ENCODE measurements at places on chromosomes 7 and 10. TPM values are rescaled to one million over a fixed set of nuclear protein-coding genes. Genes with fewer than 3 reads are reported as not detected.

GRCh38 chr7:45910855-45911254 is 10.2 kb downstream of the IGFBP3 start:
- no peak for DNase-seq

- DNase-seq = no peak
Measured at GRCh38 chr7:71454981-71455380, 323.0 kb downstream of the GALNT17 start.

- DNase-seq = peak; percentile 54
Measured at GRCh38 chr7:43834463-43835251, 34.7 kb downstream of the MRPS24 start.

Gene LIPJ
- not detected for total RNA-seq

Gene ZNF775
- 10.5 TPM for total RNA-seq

DNA sequence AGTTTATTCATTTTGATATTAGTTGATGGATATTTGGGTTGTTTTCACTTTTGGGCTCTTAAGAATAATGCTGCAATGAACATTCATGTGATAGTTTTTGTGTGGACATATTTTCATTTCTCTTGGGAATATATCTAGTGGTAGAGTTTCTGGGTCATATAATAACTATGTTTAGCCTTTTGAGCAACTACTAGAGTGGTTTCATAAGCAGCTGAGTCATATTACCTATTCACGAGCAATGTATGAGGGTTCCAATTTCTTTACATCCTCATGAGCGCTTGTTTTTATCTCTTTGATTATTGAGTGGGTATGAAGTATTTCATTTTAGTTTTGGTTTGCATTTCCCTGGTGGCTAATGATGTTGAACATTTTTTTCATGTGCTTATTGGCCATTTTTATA is 182.6 kb downstream of the PON1 start:
- DNase-seq = no peak

Gene PLCE1
- 0.50 TPM for total RNA-seq

Gene AKR1C3
- total RNA-seq = not detected

DNA sequence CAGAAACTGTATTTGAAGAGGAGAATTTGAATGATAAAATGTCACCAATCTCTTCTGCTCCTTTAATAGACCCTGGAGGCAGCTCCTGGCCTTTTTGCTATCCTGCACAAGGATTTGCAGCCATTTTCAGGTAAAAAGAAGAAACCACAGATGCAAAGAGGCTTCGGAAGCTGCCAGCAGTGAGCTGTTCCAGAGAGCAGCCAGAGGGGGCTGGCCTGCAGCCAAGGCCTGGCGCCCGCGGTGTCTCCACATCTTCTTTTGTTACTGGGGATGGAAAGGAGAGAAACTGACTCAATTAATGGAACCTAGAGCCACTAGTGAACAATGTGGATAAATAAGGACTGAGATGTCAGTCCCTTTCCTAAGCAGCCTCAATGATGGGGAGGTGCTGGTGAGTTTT is 23.9 kb upstream of the GPR26 start:
- DNase-seq = no peak

Gene SKIDA1
- total RNA-seq = 0.32 TPM
